NCI-H2227 treated with DMSO at 0.1 percent for 48 hours (cell line): ENCODE measurements at places on chromosomes 1 and 21.

- DNase-seq = no peak
Measured at GRCh38 chr1:71737768-71738167, 544.6 kb downstream of the NEGR1 start.

DNA sequence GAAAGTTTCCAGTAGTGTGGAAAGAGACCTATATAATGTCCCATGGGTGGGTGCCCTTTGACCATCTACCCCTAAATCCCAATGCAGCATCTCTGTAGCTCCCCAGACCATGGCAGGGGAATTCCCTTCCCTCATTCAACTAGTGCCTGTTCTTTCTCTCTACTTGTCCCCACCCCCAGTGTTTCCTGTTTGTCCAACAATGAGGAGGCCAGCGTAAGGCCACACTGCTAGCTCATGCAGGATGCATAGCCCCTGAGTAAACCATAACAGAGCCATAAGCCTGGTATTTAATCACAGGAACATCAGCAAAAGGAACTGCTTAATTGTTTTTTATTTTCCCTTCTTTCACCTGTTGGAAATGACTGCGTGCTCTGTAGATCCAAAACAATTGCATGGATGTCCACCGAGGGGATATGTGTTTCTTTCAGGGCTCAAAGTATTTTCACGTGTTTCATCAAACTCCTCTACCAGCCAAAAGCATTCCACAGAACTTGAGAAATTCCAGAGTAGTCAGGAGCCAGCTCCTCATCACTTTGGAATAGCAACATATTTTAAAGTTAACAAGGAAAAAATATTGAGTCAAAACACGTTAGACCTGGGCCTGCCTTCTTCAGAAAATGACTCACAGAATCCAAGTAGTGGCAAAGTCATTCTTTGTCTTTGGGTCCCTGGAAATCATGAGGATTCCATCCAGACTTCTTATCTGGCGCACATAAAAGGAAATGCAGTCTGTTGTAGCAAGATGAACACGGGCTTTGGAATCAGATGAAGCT lies 162.5 kb upstream of the SGIP1 start:
- DNase-seq = no peak

DNA sequence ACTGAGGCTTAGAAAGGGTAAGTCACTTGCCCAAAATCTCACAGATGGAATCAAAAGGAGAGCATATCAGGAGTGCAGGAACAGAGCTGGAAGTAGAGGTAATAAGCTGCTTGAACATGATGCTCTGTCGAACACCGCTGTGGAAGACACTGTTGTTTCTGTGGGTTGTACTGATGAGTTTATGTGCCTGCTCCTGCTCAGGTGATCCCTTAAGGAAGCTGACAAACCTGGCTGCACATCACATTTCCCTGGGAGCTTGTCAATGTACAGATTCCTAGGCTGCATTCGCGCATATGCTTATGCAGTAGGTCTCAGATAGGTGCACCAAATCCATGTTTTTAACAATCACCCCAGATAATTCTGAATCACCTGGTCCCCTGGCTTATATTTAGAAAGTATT lies 79.7 kb downstream of the ZNF326 start:
- DNase-seq = no peak

GRCh38 chr1:205348554-205349487 lies 7.9 kb downstream of the KLHDC8A start:
- no peak for DNase-seq

DNA sequence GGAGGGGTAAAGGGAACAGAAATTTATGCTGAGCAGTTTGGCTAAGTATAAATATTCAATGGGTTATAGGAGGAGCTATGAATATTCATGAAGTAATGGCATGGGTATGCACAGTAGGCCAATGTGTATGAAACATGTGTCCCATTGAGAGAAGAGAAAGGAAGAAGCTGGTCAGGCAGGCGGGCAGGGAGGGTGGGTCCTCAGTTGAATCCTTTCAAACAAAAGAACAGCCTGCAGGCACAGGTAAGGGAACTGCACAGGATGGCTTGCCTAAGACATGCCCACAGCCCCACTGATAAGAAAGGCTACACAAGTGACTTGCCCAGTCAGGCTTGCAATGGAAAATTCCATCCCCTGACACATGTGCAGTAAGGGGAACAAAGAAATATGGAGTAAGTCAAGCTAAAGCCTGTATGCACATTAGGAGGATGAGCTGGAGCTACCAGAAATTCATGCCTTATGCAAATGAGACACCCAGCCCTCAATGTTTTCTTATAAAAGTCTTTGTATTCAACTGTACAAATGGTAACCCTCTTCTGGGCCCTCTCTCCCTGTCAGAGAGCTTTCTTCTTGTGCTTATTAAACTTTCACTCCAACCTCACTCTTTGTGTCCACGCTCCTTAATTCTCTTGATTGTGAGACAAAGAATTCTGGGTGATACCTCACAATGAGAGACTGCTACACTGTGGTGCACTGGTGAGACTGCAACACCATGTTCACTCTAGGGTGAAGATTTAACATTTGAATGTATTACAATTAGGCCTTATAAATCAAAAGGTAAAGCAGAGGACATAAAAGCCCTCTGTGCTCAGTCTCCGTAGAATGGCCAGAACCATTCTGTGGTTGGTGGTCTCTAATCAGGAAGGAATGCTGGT lies 96.5 kb downstream of the ATP1B1 start:
- no peak for DNase-seq

DNA sequence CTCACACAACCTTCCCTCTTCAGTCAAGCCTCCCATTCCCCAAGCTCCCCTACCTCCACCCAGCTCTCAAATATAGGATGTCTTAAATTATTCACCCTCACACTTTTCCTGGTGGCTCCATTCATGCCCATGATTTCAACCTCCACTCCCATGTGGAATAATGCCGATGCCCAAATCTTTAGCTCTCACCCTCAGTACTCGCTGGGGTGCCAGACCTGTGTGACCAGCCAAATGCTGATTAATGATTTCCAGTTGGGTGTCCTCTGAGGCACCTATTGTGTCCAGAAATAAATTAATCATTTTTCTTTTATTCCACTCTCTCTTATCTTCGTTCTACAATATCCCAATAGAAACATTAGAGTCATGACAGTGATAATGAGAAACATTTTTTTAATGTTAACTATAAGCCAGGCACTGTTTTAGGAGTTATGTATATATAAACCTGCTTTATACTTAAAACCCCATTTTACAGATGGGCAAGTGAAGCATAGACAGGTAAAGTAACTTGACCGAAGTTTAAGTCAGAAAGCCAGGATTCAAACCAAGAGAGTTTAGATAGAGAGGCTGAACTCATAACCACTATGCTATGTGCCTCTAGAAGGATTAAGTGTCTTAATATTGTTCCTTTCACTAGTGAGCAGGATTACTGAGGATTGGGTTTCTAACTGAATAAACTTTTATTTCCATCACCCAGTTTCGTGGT lies 209.7 kb downstream of the DUSP10 start:
- no peak for DNase-seq

DNA sequence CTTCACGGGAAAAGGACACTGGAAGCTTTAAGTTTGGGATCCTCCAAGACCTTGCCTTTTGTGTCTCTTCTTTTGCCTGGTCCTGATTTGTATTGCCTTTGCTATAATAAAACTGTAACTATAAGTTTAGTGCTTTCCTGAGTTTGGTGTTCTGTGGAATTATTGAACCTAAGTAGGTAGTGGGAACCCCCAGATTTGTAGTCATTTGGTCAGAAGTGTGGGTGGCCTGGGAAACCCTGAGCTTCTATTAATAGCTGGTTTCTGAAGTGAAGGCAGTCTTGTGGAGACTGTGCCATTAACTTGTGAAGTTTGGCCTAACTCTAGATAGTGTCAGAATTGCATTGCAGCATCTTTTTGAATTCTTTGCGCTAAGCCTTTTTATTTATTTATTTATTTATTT lies 6.8 kb upstream of the MYCL start:
- no peak for DNase-seq

DNA sequence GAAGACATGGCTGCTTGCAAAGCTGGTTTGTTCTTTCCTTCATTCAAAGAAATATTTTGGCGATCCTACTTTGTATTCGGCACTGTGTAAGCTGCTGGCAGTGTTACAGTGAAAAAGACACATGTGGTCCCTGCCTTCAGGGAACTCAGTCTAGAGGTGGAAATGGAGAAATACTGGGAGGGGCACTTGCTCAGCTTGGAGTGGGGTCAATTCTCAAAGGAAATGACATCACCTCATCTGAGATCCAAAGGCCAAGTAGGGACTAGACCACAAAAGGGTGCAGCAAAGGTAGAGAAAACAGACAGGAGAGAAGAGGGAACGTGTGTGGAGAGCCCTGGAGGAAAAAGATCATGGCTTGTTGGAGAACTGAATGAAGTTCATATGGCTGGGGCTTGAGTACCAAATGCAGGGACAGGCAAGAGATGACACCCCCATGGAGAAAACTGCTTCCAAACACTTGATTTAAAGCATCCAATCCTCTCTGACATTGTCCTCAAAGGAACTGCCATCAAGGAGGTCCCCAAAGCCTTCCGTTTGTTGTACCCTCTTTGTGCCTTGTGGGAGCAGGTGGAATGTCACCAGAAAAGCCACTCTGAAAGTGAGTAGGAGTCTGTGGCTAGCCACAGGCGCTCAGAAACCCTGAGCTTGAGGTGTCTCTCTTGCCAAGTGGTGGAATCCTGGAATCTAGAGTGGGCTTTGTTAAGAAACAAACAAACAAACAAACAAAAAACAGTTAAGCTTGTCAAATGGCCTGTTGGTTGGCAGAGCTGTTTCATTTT lies 48.3 kb upstream of the TDRD10 start:
- no peak for DNase-seq

- no peak for DNase-seq
Measured at GRCh38 chr1:229980009-229980408, 87.0 kb upstream of the GALNT2 start.

DNA sequence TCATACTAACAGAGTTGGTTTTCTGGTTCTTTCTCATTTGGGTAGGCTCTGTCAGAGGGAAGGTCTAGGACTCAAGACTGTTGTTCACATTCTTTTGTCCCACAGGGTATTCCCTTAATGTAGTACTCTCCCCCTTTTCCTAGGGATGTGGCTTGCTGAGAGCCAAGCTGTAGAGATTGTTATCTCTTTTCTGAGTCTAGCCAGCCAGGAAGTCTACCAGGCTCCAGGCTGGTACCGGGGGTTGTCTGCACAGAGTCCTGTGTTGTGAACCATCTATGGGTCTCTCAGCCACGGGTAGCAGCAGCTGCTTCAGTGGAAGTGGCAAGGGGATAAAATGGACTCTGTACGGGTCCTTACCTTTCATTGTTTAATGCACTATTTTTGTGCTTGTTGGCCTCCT lies 226.4 kb downstream of the LBR start:
- DNase-seq = no peak

- DNase-seq = no peak
Measured at GRCh38 chr1:147334292-147334691, 91.8 kb downstream of the CHD1L start.

GRCh38 chr1:26278724-26279455 lies 996 bp upstream of the SH3BGRL3 start:
- DNase-seq = no peak

DNA sequence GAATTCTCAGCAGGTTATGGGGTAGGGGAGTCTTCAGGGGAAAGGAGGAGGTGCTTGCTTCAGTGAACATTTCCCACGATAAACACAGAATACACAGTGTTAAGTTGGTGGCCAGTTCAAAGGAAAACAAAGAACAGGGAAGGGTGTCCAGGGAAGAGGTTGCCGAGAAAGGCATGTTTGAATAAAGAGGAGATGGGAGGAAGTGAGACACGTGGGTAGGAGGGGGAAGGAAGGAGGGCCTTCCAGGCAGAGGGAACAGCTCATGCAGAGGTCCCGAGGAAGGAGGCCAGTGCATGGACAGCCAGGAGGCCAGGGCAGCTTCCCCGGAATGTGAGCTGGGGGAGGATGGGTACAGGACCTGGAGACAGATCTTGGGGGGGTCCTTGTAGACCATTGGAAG lies 130.3 kb upstream of the TMEM51 start:
- no peak for DNase-seq

DNA sequence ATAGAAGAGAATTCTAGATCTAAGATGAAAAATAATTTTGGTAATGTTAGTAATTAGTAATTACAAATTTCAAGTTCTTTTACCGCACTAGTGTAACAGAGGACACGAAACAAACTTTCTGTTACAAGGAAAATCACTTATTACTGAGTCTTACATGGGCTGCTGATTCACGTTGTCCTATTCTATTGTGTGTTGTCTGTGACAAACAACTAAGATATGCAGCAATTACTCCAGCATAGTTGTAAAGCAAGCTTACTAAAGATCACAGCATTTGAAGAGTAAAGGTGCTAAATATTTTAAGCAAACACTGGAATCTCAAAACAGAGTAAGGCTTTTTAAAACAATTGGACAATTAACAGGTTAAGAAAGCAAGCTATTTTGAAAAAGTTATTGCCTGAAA lies 502.3 kb downstream of the KCNT2 start:
- DNase-seq = no peak

DNA sequence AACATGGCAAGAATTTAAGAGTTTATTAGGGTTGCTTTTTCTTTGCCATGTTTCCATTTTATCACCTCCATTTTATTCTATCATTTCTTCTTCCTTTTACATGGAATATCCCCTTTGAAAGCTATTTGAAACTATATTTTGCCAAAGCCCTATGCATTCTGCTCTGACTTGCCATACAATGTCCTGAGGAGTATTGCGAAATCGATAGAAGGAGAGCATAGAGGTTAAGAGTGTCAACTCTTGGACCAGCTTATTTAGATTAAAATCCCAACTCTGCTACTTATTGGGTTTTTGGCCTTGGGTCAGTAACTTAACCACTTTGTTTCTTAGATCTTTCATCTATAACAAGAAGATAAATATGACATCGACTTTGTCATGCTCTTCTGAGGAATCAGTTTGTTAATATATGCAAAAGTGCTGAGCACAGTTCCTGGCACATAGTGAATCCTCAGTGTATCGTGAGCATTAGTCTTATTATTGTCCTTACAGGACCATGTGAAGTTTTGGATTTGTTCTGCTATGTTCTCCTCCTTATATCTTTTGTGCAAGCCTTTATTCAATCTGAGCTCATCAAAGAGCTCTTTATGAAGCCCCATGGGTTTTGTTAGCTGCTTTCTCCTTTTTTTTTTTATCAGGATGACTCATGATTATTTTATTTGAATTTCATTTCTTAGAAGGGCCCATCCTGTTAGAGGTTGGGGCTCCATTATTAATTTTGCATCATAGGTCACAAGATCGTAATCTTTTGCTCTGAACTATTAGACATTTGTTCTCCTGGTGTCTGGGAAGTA lies 17.6 kb downstream of the ACKR1 start:
- DNase-seq = no peak

- DNase-seq = no peak
Measured at GRCh38 chr1:9822897-9823692, 670 bp downstream of the CLSTN1 start.
